ENCODE measurements at places on chromosomes 2 and 18.

DNA sequence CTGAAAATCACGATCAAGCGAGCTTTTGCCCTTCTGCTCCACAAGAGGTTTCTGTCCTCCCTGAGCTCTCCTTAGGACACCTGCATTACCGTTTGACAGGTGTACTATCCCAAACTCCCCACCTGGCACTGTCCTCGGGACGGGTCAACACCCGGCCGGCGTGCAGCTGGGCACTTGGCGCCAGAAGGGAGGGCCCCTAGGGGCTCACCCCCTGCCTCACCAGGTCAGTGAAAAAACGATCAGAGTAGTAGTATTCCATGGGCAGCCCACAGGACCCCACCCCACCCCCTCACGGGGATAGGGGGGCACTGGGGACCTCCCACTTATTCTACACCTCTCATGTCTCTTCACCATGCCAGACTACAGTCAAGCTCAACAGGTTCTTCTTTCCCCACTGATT, 117.6 kb upstream of the ANKRD30BL start:
- DNase-seq, result no peak

- DNase-seq, result peak; percentile 30
These were observed 52.6 kb downstream of the COL6A3 start for GRCh38 chr2:237361194-237362004.

- no peak for DNase-seq
These were observed 624 bp upstream of the MAP4K3 start for GRCh38 chr2:39437522-39438296.

- peak; percentile 47 for DNase-seq
These were observed 148.0 kb downstream of the HDAC4 start for GRCh38 chr2:239252801-239253200.

DNA sequence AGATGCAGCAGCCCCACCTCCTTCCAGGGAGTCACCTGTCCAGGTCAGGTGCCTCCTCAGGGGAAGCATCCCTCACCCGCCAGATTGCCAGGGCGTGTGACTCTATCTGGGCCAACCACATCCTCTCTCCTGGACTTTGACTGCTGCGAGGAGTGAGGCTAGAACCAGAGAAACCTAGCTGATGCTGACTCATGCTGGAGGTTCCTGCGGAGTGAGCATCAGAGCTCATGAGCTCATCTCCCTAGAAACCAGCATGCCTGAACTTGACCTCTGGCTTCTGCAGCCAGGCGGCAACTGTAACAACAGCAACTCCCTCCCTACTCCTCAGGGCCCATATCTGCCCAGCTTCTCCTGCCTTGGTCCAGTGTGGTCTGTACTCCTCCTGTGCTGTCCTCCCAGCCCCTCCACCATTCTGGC, 28.3 kb upstream of the NT5DC4 start:
- peak; percentile 84 for DNase-seq

GRCh38 chr18:9697121-9697520, 11.0 kb upstream of the RAB31 start:
- DNase-seq, result no peak

GRCh38 chr2:9191041-9191481, 15.6 kb upstream of the ASAP2 start:
- DNase-seq, result peak; percentile 93

DNA sequence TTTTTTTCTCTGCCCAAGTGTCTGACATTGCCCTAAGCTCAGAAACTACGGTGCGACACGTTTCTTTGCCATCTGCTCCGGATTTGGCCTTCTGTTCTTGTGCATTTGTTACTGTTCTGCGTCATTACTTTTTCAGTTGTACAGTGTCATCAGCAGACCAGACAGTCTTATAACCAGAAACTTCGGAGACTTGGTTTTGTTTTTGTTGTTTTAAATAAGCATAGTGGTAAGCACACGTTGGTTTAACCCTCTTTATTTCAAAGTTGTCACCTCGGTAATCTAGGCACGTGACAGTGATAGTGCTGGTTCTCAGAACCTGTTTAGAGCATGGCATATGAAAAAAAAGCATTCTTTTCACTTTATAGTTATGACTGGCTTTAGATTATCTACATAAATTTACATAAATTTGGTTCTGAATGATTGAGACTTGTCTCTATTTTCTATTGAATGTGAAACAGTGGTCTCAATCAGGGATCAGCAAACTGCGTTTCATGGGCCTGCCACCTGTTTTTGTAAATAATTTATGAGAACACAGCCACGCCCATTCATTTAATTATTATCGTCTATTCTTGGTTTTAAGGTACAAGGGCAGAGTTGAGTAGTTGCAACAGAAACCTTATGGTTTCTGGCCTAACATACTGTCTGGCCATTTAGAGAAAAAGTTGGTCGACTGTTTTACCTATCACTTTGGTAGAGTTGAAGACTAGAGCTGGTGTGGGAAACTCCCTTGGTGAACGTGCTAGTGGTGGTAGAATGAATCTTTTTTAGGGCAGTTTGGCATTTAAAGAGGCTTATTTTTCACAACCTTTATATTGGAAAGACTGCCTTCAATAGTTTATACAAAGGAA, 106.5 kb downstream of the ZNF532 start:
- no peak for DNase-seq
